Left forelimb (tissue), 1 donor: ENCODE measurements at places on chromosomes 11 and 22.

DNA sequence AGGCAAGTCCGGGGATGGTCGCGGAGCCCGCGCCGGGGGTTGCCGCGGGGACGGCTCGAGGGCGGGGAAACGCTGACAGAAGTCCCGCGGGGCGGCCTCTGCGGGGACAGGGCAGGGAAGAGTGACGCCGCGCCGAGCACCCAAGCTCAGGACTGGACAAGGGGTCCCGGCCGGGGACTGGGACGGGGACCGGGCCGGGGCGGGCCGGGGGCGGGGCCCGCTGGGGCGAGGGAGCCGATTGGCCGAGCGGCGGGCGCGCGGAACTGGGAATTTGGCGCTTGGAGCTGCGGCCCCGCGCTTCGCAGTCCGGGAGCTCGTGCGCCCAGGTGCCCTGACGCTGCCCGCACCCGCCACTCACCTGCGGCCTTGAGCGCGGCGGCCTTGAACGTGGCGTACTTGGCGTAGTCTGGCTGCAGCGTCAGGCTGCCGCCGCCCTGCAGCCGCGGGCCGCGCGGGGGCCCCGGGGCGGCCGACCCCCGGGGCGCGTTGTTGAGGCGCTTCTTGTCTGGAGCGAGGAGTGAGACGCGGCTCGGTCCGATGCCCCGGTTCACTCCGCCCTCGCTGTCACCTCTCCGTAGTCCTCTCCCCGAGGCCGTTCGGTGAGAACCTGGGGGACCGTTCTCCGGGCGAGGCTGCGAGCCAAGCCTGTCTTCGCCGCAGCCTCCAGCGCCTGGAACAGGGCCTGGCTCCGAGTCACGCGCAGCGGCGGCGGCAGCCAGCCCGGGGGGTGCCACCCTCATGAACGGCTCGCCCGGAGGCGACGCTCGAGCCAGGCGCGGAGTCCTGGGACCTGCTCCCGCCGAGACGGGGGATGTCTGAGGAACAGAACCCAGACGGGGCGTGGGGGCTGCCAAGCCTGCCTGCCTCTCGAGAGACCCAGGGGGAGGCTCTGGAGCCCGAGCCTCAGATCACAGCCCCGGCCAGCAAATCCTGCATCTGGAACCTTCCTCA is 4.5 kb downstream of the SHISA8 start:
- DNase-seq: no peak

DNA sequence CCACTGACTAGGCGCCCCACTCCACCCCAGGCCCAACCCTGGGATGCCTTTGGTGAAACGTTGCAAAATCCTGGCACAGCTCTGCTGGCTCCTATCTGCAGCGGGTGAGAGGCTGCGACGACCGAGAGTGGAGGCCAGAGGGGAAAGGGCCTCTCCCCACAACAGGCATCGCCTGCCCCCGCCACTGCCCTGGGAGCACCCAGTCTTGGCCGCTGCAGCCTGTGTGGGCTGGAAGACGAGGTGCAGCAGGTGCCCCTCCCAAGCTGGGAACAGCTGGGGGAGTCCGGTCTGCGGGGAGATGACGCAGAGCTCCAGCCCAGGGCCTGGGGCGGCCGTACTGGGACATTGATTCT is 4.2 kb upstream of the PIM3 start:
- DNase-seq: no peak

GRCh38 chr11:59010708-59011107 is 71.4 kb downstream of the GLYATL1 start:
- no peak for DNase-seq

- no peak for DNase-seq
These were observed 645.3 kb downstream of the BRD1 start for GRCh38 chr22:49182416-49182815.

DNA sequence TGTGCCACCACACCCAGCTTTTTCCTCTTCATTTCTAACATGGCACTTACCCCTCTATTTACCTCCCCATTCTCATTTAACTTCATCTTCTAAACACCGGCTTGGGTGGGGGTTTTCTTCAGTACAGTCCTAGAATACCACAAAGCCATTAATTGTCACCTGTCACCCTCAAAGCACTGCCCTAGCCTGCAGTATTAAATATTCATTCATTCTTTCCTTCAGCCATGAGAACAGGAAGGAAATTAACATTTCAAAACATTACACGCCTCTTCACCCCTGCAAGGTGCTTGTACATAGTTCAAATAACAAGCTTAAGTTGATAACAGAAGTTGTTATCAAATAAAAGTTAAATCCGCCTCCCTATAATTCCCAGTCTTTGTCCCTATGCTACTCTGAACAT is 10.7 kb upstream of the VPS37C start:
- DNase-seq: no peak

GRCh38 chr22:38733724-38734381 is 21.9 kb downstream of the SUN2 start:
- no peak for DNase-seq

GRCh38 chr11:131685206-131685605 is 314.8 kb downstream of the NTM start:
- no peak for DNase-seq

DNA sequence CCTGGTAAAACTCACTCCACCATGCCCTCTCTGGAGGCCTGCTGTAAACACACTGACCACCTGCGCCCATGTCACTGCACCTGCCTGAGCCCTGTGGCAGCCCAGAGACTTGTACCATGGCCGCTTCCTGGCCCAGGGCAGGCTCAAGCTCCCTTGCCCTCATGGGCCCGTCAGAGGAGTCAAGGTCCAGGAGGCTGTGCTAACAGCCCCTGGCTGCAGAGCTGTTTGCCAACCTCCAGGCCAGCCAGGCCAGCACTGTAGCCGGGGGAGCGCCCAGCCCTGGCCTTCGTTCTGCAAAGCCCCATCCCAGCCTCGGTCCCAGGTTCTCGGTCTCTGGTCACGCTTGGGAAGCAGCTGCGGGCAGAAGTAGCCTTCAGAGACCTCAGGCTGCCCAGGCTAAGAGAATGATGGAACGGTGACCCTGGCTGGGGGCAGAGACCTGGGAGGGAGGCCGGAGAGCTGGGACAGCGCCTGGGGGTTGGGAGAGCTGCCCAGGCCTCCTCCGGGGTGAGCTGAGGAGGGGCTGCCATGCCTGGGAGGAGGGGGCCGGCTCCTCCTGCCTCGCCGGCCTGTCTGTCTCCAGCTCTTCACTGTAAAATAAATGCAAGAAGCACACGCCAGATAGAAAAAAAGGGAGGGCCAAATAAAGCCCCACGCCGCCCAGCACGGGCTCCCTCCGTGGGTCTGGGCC is 11.9 kb upstream of the TCF20 start:
- no peak for DNase-seq

DNA sequence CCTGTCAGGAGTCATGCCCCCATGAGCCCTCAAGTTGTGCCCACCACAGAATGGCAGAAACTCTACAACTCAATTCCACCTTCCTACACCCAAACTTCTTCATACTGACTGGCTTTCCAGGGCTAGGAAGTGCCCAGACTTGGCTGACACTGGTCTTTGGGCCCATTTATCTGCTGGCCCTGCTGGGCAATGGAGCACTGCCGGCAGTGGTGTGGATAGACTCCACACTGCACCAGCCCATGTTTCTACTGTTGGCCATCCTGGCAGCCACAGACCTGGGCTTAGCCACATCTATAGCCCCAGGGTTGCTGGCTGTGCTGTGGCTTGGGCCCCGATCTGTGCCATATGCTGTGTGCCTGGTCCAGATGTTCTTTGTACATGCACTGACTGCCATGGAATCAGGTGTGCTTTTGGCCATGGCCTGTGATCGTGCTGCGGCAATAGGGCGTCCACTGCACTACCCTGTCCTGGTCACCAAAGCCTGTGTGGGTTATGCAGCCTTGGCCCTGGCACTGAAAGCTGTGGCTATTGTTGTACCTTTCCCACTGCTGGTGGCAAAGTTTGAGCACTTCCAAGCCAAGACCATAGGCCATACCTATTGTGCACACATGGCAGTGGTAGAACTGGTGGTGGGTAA is at the start of gene OR52W1:
OR52W1 (plus strand) TSS at position 51 of the 637 bp plus-strand sequence; CDS start at position 51, 0 bp downstream.
- DNase-seq: peak; percentile 42

DNA sequence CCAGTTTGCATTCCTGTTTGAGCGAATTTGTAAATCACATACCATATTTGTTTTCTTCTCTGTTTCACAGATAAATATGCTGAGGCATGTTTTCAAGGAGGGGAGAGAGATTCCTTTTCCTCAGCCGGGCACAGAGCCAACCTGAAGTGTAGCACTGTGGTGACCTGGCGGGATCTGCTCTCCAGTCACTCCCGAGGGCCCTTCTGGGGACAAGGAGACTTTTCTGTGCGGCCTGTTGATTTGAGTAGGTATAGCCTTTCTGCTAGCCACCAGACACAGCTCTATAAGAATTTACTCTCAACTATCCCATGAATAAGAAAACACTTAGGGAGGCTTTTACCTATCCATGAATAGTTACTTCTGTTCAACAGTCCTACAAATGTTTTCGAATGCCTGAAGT is 63.5 kb upstream of the FDX1 start:
- no peak for DNase-seq

DNA sequence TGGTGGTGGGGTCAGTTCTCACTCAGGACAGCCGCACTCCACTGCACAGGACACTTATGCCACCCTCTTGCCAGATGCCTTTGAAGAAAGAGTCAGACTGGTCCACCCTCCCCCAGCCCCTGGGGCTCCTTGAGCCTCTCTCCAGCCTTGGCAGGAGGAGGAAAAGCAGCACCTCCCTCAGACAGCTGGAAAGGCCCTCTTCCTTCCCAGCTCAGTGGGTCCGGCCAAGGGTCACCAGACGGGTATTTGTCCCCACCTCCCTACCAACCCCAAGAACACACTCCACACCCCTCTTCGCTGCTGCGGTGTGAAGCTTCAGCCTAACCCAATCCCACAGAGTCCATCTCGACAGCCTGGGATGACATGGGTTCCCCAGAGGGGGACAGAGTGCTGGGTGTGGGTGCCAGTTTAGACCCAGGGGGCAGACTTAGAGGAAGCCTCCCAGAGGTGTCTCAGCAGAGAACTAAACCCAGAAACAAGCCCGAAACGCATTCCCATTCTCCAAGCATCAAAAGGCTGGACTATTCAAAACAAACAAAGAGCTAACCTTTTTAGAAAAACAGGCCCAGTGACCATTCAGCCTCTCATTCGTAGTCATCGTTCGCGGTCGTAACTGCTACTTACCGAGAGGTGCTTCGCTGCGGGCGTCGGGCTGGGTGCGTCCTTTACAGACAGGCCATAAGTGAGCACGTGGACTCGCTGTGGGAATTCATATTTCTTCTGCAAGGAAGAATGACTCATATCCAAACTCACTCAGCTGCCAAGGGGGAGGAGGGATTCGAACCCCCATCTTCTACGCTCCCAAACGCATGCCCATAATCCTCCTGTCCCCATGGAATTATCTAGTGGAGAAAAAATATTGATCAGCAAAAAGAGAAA is 57.5 kb upstream of the ANO1 start:
- peak; percentile 73 for DNase-seq

GRCh38 chr11:72758690-72759389 is 6.6 kb upstream of the ARAP1 start:
- no peak for DNase-seq

DNA sequence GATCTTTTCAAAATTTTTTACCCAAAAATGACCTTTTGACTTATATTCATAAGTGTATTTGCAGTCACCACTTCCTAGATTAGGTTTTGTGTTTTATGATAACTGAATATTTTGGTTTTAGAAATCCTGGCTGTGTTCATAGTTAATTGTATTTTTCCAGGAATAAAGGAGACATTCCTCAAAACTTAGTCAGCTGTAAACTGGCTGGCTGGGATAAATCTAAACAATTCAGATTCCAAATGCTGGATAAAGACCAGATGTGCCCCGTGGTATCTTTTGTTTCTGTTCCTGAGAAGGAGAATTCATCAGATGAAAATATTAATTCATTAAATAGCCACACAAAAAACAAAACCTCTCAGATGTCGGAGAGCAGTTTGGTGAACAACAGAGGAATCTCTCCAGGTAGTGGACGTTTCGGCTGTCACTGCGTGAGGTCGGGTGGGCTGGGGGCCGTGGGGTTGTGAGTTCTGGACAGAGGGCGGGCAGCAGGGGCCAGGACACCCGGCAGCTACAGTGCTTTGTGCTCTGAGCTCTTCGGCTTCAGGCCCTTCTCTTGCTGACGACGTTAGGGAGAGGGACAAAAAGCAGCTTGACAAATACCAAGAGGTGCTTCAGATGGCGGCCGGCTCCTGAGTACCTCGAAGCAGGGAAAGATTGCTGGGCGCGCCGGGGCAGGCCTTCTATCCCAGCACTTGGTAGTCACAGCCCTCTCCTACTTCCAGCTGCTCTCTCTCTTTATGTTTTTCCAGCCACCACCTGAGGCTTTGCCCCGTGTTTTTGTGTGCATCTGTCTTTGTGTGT is 24.6 kb downstream of the MOV10L1 start:
- DNase-seq: no peak

DNA sequence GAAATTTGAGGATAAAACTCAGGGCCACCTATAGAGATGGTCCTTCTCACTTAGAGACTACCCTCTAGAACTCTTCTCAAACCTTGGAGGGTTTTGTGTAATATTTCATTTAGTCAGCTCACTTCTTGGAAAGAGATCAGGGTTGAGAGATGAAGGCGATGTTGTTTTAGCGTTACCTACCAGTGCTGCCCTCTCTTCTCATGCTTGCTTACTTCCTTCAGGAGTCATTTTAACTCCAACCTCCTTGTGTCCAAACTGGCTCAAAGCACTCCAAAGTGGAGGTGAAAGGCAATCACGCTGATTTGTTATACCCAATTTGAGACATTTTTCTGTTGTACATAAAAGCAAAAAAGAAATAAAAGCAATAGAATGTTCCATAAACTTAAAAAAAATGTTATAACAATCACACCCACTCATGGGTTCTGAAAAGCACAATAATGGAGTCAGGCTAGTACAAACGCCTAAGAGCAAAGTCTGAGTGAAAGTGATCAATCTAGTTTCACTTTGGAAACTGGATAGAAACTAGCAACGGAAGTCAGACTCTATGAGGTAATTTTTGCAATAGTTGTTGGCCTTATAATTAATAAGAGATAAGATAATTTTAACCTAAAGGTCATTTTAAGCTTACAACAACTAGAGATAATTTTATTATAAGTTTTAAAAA is 117.1 kb downstream of the MRTFA start:
- DNase-seq: no peak

GRCh38 chr22:35981900-35982299 is 46.7 kb downstream of the RBFOX2 start:
- no peak for DNase-seq

- DNase-seq: no peak
These were observed 69.2 kb downstream of the PRSS23 start for GRCh38 chr11:86869531-86869930.

- DNase-seq: no peak
These were observed 287.1 kb upstream of the RAG2 start for GRCh38 chr11:36885154-36885553.

GRCh38 chr11:66542362-66542761 is 3.5 kb downstream of the ZDHHC24 start:
- no peak for DNase-seq

DNA sequence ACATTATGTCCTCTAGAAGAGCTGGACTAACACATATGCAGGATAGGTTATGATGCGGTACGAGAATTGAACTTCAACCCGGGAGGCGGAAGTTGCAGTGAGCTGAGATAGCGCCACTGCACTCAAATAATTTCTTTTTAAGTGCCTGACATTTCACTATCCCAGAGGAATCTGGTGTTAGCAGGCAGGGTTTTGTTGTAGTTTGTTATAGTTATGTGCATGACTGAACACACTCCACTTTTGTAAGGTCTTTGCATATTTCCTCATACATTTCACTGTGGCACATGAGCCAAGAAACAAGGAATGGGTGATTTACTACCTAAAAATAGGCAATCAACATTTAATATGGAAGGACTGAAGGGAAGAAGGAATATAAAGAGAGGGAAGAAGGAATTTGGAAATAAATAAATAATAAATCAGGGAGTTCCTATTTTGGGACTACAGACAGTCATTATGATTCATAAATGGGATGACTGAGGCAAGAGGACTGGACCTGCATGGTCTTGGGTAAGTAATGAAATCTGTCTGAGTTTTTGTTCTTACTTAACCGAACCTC is 8.7 kb upstream of the HIPK3 start:
- no peak for DNase-seq

GRCh38 chr11:62451241-62451621 is 32.4 kb downstream of the SCGB1A1 start:
- no peak for DNase-seq
